NCI-H1048 (cell line): ENCODE measurements at places on chromosomes 7 and 10.

GRCh38 chr10:132877473-132877872 is 64.9 kb downstream of the CFAP46 start:
- DNase-seq, result no peak

GRCh38 chr7:46080595-46081159 is 159.6 kb upstream of the IGFBP3 start:
- no peak for DNase-seq

GRCh38 chr10:4082861-4083260 is 297.9 kb upstream of the KLF6 start:
- DNase-seq, result no peak

DNA sequence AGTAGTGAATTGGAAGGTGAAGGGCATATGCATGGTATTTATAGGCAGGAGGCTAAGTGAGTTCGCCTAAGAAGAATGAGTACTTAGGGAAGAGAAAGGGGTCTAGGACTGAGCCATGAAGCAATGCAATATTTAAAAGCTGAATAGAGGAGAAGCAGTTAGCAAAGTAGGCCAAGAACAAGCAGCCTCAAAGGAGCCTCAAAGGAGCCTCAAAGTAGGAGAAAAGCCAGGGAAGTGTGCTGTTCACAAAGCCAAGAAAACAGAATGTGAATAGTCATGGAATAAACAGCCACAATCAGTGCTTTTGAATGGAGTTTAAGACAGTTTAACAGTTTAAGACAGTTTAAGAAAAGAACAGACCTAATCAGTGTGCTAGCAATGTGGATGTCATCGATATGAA is 762.0 kb downstream of the SORCS1 start:
- no peak for DNase-seq

DNA sequence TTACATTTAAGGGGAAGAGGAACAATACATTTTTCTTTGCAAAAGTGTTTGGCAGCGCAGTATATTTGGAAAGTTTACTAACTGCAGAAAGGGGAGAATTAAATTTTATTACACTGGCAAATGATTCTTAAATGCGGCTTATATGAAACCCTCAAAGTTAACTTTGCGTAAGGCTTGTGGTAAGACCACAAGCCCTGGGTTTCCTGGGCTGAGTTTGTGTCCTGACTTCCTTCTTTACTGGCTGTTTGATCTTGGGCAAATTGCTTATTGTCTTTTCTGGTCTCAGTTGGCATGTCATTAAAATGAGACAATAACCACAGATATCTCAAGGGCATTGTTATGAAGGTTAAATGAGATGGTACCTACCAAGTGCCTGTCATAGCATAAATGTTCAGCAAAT is 106.8 kb downstream of the GLRX3 start:
- no peak for DNase-seq

DNA sequence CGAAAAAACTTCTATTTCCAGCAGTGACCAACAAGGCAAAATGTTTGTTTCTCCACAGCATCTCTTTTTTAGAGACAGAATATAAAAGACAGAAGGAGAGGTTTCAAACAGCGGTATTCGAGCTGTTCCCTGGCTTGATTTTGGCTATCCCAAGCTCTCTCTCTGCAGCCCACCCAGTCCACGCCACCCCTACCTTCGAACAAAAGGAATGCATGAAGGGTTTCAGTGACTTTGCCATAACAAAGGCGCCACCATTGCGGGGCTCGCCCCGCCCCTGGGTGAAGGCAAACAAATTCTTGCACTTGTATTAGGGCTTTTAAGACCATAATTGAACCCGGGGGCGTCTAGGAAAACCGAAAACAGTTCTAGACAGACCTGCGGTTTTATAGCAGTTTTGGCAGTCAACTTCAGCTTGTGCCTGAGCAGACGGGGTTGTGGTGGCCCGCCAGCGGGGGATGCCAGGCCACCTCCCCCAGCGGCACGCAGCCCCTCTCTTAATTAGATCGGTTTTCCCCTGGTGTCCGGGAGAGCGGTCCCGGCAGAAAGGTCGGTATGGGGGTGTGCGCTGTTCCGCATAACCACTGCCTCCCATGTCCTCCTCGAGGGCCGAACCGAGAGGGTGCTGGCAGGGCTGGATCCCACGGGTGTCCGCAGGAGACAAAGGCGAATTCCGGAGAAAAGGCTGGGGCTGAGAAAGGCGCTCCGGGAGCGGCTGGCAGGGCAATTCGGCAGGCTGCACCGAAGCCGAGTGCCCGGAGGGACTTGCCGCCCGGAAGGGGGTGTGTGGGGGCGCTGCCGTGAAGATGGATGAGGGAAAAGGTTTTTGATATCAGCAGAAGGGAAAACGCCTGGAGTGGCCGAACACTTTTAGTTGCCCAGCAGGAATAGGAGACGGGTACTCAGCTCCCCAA is 2.7 kb upstream of the HOXA11 start:
- DNase-seq, result peak; percentile 58

DNA sequence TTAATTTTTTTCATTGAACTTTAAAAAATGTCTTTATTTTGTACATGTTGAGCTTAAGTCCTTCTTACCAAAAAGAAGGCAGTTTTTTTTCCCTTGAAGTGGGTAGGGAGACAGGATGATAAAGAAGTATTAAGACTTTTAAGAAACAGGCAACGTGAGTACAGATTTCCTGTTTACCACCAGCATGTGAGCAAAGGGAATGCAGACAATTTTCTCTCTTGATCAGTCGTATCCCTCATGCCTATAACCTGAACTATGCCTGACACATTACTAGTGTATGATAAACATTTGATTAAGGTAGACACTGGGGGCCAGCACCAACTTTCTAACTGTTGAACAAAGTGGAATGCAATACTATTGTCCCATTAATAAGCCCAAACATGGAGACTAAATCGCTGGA is 8.8 kb upstream of the OR2A2 start:
- no peak for DNase-seq

- no peak for DNase-seq
Observed at GRCh38 chr10:47260505-47261111, 39.4 kb upstream of the GDF10 start.

- DNase-seq, result no peak
Observed at GRCh38 chr7:38257350-38257677, 16.1 kb downstream of the TARP start.

DNA sequence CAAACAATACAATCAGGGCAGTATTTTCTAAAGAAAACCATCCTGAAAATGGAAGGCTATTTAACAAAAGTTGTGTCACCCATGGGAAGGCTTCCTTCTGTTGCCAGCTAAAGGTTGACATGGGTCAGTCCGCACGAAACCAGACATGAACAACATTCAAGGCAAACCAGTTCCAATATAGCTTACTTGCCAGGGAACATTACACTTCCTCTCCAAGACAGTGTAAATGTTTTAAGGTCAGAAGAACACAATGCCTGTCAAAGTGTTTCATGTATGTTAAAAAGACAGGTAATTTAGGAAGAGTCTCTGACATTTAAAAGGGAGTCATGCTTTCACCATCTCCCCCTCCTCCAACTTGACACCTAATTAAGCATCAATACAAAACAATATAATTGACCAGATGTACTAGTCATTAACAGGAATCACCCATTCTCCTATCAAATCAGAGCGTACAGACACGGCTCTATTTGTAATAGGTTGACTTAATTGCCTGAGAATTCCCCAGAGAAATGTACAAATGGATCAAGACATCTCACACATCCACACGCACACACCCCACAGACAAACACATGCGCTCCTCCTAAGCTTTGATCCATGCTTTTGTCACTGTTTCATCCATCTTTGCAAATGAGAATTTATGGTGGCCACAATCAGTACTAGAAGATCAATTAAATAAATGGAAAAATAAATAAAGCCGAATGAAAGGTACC is 69.5 kb downstream of the CACNA2D1 start:
- no peak for DNase-seq

GRCh38 chr7:143382126-143382790 is 1.1 kb downstream of the ZYX start:
- DNase-seq, result no peak

DNA sequence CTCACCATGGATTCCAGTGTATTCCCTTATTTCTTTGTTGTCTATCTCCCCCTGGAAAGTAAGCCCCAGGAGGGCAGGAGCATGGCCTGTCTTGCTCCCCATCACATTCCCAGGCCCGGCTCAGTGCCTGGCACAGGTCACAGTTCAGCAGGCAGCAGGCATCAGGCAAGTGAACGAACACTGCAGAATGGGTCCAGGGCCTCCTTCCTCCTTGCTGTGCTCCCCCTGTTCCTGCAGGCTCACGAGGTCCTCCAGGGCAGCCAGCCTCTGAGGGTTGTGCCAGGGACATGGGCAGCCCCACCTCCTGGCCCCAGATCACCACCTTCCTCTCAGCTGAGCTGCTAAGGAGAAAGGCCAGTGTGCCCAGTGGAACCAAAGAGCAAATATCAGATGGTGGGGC is 41.8 kb downstream of the PDLIM1 start:
- no peak for DNase-seq

- DNase-seq, result no peak
Observed at GRCh38 chr10:43166880-43167497, 28.7 kb downstream of the CSGALNACT2 start.

- DNase-seq, result no peak
Observed at GRCh38 chr7:50592940-50593339, 27.7 kb upstream of the DDC start.

GRCh38 chr7:34928052-34928451 is 109.2 kb downstream of the DPY19L1 start:
- DNase-seq, result no peak

DNA sequence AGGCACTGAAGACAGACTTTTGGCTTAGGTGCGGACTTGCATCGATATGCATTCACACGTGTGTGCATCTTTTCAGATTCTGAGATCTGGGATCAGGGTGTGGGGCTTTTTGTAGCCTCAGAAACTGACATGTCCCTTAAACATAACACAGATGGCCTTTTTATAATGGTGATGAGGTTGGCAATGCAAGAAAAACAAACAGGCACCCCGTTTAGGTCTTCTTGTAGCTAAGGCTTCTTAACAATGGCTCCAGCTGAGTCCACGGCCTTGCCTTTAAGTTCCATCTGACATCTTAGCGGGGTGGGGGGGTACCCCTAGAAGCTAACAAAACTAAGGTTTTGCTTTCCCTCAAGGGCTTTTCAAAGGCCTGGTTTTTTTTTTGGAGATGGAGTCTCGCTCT is 146.3 kb downstream of the PRPF18 start:
- DNase-seq, result no peak

DNA sequence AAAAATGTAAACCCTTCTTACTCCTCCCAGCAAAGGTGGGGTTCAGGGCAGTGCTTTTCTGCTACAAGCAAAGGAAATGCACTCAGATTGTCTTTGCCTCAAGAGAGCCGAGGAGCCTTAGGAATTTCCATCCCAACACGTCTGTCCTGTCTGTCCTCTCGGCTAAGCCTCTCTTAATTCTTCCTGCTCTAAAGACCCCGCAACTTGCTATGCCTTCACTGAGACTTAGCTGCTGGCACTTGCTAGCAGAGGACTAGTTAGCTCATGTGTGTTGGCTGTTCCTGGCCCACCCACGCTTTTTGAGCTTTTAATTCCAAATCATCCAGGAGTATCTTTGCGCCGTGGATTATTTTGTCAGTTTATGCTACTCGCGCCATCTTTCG is 481 bp upstream of the NPM3 start:
- no peak for DNase-seq

GRCh38 chr10:133012573-133013359 is 70.4 kb upstream of the CFAP46 start:
- no peak for DNase-seq

- no peak for DNase-seq
Observed at GRCh38 chr7:101717628-101718357, 88.7 kb upstream of the MYL10 start.

DNA sequence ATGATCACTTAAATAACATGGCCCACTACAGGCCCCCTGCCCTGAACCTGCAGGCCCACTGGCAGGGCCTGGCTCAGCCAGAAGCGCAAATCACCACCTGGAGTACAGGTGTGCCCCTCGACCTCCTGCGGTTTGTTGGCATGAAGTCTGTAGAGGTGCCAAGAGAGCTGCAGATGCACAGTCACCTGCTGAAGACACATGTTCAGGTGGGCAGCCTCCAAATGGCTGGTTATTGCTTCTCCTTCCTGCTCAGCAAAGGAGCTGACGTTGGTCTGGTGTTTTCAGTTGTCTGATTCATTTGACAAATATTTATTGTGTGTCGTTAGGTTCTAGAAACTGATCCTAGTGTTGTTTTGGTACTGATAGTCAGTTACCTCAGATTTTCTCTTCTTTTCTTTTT is 29.0 kb downstream of the DHTKD1 start:
- no peak for DNase-seq

- DNase-seq, result no peak
Observed at GRCh38 chr10:104735036-104735756, 94.1 kb downstream of the SORCS3 start.

DNA sequence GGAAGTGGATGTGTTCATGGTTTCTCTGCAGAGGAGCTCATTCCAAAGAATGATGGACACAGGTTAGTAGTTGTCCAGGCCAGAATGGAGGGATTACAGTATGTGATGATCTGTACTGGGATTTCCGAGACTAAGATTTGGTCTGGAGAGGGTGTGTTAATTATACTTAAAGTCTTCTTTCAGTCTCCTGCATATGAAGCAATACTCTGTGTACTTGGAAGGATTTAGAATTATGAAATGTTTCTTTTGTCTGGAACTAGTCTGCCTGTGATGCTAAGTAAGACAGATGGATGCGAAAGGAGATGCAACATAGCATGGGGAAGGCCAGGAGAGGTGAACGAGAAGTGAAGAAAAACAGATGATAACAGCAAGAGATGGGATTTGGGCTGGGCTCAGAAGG is 305.1 kb upstream of the LYZL1 start:
- DNase-seq, result no peak

DNA sequence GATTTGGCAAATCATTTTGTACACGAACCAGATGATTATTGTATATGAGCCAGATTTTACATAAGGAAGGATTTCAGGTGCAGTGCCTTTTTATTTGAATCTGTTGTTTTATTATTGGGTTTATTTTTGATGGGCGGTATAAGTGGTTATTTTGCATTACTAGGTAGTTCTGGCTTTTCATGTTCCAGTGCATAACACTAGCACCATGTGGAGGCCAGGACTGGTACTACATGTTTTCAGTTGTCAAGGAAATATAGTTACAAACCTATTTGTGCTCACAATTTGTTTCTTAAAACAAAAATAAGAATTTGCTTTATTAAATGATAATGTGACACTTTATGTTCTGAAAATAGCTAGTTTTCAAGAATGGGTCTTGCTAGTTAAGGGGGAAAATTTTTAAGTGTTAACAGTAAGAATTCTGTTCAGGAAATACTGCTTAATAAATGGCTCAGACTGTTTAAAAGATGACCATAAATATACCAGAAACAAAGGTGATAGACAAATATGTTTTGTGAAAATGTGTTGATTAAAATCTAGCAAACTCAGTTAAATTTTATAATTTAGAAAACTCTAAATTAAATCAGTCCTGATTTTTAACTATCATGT is 7.1 kb upstream of the SEMA3E start:
- DNase-seq, result peak; percentile 45

GRCh38 chr7:44761207-44762161 is 12.8 kb downstream of the ZMIZ2 start:
- no peak for DNase-seq

- no peak for DNase-seq
Observed at GRCh38 chr10:100816671-100817070, 71.3 kb downstream of the PAX2 start.
